ENCODE measurements at places on chromosomes 7 and 10.
A peak's percentile ranks its signal among the peaks of the same experiment; 100 is the strongest.

- peak; percentile 62 for DNase-seq
Measured at GRCh38 chr7:74061840-74062539, 21.6 kb upstream of the LIMK1 start.

DNA sequence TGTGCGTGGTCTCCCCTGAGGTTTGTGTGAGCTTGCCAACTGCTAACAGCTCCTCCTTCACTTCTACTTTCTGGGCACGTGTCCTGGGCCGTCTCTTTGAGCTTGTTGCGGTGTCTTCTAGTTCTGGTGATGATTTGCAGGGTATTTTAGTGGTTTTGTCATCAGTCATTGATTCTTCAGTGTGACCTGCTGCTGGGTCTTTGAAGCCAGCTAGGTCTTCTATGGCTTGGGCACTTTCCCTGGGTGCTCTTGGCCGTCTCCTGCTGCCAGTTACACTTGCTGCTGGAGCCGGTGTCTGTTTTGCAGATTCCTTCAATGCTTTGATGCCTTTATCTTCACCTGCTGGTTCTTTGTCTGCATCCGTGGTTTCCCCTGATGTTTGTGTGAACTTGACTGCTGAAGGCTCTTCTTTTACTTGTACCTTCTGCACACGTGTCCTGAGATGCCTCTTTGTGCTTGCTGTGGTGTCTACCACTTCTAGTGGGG, 23.0 kb downstream of the MKI67 start:
- peak; percentile 72 for DNase-seq

GRCh38 chr7:2312267-2312929, 1.8 kb downstream of the SNX8 start:
- DNase-seq: no peak

DNA sequence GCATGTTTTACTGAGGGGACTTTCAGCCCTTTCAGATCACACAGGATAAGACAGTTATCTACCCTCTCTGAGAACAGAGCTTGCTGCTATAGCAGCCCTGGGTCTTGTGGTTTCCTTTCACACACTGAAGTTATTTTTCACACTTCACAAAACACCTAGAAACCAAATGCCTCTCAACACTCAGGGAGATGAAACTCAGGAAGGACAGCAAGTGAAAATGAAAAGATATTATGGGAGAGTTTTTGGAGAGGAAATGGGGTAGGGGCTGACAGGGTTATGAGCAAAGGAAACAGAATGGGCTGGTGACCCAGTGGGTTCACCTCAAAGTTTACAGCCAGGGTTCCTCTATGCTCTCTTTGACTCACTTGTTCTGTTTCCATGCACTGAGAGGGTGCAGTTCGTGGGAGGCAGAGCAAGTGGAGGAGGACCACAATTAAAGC, 17.0 kb upstream of the GIMAP2 start:
- peak; percentile 94 for DNase-seq

GRCh38 chr10:87603196-87603595, 56.5 kb upstream of the PAPSS2 start:
- DNase-seq: no peak

DNA sequence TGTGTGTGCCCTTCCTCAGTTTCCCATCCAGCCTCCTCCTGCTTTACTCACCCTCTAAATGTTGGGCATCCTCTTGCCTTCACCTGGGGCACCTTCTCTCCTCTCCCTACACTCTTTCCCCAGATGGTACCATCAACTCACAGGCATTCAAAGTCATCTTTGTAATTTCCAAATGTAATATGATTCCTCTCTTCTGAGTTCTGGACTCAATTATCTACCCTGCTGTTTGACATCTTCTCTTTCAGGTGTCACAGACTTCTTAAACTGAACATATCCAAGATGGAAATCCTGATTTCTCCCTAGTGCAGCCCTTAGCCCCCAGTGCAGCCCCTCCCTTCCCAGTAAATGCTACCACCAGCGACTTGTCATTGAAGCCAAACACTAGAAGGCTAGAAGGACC, 422.8 kb downstream of the KCNMA1 start:
- no peak for DNase-seq

- DNase-seq: no peak
Measured at GRCh38 chr10:105974803-105975456, 1189.6 kb downstream of the SORCS1 start.

DNA sequence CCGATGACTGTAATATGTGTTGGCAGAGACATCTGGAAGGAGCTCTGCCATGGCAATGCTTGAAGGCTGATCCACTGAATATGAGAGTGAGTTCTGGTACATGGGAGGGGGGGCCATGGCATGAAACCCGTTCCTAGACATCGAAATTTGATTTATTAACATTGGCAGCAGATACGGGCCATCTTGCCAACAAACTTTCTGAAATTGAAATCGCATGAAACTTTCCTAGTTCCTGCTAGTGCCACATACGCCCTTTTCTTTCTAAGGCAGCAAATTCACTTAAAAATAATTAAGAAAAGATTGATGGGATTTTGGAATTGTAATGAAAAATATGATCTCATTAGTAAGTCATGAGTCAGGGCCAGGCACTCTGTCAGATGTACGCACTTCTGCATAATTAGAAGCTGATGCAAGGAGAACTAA, 91.8 kb upstream of the KMT2C start:
- no peak for DNase-seq

DNA sequence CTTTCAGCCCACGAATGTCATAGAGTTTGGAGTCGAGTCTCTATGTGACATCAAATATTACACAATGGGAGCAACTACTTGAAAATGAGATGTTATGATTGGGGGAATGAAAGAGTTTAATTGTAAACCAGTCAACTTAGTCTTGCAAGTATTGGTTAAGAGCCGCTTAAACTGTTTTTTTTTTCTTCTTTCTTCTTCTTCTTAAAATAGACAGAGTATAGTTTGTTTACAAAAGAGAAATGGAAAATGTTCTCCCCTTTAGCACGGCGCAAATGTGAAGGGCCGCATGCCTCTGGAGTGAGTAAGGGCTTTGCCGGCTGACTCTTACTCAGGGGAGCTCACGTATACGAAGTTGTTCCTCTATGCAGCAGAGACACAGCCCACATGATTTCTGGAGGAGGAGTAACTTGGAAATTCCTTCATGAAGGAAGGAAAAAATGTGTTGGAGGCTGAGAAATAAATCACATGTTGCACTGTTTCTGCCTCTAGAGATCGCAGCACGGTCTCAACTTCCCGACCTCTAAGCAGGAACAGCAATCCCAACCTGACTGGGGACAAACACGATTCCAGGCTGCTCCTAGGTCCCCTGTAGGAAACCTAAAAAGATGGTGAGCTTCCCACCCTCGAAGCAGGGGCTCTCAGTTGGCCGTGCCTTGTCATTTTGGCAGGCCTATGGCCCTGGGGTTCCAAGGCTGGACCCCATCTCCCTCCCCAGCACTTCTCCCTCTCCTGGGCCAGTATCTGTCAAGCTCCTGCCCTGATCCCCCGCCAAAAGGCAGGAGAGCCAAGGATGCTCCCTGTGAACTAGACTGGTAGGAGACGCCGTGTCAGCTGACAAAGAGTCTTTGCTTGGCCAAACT, 44.8 kb downstream of the MYOF start:
- DNase-seq: no peak

DNA sequence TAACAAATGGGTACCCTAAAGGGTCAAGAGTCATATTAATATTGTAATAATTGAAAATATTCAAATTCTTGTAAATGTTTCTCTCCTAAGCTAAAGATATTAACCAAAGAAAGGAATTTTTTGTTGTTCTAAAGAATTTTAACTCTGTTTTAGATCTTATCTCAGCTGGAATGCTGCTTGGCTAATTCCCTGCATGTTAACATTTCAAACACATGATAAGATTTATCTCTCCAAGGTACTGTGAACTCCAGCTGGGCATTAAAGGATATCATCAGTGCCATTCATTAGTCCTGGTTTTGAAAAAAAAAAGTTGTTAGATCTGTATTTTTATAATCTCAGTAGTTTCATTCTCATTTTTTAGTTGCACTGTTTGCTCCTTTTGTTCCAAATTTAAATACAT, 76.9 kb downstream of the MAPK8 start:
- DNase-seq: no peak

DNA sequence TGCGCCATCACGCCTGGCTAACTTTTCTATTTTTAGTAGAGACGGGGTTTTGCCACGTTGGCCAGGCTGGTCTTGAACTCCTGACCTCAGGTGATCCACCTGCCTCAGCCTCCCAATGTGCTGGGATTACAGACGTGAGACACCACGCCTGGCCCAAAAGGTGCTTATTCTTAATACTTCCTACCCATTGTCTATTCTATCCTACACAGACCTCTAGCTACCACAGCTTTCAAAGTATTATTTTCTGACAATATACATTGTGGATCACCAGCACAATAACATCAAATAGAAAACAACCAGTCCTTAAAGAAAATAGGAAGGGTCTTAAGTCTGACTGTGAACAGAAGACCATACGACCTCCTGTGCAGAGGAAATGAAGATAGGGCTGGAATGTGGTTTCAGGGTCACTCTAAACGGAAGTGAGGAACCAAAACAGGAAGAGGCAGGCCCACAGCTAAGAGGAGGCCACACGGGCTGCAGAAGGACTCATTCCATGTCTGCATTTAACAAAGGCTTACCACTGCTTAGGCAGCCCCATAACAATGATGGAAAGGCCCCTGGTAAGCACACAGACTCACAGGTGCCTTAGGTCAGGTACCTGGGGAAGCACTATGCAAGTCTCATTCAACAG, 115.2 kb downstream of the ZFAND4 start:
- peak; percentile 9 for DNase-seq

GRCh38 chr10:68625316-68625921, 65.3 kb downstream of the TET1 start:
- no peak for DNase-seq

- no peak for DNase-seq
Measured at GRCh38 chr7:2222516-2222915, 10.2 kb downstream of the MAD1L1 start.

DNA sequence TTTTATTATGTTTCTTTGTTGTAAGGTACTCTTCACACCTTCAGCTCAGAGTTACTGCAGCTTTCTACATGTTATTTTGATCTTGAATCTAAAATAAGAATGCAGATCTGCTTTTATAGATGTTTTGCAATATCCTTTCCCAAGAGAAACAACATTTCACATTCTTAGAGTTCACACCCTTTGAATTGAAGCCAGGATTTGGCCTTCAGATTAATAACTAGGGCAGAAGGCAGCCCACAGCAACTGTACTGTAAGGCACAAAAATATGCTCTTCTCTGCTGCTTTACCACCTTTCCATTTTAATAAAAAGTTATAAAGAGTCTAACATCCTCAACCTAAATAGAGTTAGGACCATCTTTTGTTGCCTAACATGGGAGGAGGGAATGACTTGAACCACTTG, 224.7 kb downstream of the LHFPL3 start:
- DNase-seq: no peak
